ENCODE measurements at places on chromosomes 2 and 18.

GRCh38 chr2:68909793-68910674, 38.8 kb upstream of the BMP10 start:
- DNase-seq: peak; percentile 72

DNA sequence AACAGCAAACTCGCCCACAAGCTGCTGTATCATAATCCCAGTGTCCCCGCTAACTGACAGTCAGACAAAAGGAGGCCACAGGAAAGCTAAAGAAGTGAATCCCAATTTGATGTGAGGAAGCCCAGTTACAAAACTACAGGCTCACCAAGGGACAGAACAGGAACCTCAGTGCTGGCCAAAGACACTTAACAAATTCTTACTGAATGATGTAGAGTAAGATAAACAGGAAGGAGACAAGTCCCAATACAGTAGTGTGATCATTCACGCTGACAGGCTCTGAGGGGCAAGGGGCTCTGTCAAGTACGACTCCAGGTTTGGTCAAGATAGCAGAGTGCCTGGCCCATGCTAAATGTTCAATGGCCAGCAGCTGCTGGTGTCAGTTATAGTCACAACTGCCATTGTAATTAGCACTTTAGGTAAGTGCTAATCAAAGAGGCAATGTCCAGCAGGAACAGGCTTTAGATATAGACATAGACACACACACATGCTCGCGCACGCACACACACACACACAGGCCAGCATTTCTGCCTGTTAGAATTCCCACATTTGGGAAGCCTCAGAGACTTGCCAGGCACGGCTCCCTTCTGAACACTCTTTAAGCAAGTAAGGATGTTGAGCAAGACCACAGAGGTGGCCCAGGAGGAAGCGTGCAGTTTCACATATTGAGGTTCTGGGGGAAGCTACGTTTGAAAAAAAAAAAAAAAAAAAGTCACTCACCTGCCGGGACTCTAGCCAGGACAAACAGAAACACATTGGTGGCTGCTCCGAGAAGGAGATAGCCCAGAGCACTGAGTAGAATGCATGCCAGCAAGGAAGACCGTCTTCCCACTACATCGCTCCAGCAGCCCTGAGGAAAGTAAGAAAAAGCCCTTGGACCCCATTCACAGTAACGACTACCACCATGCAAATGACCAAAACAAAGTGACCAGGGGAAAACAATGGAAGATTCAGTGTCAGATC, 35.4 kb upstream of the TMEM182 start:
- no peak for DNase-seq

DNA sequence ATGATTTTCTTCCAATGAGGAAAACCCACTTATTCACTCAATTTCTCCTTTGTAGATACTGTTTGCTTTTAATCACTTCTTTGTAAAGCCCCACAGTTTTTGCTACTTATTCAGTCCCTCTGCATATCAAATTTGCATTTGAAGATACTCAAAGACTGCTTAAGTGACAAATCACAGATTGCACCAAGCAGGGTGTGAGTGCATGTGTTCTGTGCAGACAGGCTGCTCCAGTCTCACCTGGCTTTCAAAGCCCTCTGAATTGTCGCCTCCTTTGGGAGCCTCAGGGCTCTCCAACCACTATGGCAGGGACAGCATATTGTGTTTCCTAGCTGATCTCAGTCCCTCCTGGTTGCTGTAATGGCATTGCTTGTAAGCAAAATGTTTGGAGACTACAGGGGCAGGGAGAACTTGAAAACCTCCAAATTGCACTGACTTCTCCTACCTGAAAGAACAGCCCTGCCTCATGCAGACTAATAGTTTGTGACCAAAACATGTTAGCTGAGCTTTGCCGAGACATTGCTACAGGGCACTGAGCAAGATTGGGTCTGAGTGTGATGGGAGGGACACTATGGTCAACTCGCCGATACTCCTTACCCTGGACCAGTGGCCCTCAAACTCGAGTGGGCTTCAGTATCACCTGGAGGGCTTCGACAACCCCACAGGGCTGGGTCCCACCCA, 96.8 kb downstream of the POLE4 start:
- no peak for DNase-seq

DNA sequence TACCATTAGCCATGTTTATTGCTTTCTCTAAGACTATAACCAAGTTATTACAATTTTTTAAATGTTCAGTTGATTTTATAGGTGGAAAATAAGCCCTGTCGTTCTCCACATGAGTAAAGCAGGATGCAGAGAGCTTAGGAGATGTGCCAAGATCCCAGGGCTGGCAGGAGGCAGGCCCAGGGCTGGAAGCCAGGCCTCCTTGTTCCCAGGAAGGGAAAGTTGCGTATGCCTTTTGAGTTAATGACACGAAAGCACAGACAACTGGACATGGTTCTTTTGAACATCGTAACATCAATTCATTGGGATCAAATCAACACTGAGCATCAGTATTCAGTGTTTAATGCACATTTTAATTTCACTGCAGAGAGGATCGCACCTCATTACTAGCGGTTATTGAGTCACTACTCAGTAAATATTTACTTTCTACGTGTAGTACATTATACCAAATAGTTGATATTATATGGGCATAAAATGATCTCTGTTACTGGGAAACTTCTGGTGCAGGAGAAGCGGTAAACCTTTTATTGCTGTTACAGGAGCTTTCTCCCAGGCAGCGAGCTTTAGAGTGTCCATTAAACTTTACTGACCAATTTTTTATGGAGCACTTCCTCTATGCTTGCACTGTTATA, 60.0 kb downstream of the RNF144A start:
- DNase-seq: peak; percentile 84

DNA sequence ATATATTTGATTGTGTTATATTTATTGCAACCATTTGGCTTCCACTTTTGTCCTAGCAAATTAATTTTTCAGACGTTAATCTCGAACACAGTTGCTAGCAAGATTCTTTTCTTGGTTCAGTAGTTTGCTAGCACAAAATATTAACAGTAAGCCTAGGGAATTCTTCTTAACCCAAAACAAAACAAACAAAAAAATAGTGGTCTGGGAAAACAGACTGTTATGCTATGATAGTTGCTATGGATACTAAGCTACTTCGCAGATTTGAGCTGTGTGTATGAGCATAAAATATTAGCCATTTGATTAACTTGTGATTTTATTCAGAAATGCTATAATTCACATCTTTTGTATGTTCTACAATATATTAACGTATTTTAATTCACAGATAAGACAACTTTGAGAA, 541.5 kb upstream of the NETO1 start:
- DNase-seq: no peak

DNA sequence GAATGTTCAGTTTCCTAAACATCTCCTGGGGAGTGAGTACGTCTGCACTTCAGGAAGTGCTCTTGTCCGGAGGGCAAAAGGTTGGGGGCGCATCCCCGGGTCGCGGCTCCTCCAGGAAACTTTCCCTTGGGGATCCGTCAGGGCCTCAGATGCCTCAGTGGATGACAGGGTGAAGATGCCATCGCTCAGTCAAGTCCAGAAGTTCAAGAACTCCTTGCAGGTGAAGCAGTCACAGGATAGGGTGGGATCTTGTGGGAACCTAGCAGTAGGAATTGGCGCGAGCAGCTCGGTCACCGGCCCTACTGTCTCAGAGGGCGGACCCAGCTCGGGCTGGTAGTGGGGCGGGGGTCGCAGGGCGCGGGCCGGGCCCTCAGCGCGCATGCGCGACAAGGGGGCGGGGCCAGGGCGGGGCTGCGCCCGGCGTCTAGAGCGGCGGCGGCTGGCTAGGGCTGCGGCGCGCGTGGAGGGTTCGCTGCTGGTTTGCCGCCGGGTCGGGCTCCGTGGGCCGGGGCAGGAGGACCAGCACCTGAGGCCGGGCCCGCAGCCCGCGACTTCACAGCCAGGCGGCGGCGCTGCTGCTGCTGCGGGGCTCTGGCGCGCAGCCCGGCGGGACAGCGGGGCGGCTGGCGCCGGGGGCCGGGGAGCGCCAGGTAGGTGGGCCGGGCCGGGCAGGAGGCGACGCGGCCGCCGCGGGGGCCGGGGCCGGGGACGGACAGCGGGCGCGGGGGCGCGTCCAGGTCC, at the start of gene INPP4A:
Gene INPP4A (plus strand): TSS at position 423 of the 741 bp plus-strand sequence. CDS start 75,191 bp downstream, outside the sequence.
- peak; percentile 92 for DNase-seq

- no peak for DNase-seq
These were observed 272.5 kb downstream of the DSEL start for GRCh38 chr18:67243799-67244587.

DNA sequence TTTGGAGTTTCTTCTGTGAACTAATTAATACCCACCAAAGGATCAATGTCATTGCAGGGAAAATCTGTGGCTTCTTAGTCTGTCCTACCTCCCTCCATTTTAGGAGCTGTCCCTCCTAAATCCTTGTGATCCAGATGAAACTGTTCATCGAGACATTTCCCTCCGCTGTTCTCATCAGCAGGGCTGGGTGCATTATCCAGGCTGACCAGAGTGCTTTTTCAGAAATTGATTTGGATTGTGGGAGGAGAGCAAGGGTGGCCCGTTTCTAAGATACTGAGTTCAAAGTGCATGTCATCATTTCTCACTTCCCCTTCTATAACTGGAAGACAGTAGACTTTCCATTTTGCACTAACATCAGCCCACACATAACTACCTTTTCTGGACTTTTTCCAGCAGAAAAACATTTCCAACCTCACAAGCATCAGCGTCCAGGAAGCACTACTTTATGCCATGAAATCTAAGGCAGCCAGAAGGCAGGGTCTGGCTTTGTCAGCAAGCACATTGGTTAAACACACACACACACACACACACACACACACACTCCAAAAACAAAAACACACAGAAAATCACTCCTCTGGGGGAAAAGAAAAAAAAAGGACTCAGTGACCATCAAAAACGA, 94.1 kb downstream of the ANKRD44 start:
- no peak for DNase-seq

DNA sequence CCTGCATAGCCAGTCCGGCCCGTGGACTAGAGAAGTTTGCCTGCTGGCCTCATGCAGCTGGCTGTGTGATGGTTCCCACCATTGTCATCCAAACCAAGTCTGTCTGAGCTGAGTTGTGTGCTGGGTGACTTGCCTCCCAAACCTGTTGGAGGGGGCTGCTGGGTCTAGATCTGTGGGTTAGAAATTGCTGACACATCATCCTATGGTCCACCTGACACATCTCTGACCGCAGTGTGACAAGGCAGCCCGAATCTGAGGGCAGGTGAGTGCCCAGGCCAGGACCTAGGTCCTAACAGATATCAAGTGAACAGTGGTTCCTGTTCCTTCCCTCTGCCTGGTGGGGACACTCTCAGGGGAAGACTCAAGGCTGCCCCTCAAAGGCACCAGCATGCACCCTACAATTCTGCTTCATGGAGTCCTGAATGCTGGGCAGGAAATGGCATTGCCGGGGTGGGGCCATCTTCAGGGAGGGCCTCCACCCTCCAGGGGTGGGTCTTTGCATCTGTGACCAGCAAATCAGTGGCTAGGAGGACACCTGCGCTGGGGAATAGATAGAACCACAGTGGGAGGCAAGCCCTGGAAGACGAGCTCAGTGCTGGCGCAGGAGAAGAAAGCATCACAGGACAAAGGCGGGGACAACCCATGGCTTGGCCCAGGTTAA, 117.9 kb upstream of the ID2 start:
- peak; percentile 32 for DNase-seq

- DNase-seq: no peak
These were observed 21.6 kb downstream of the SESTD1 start for GRCh38 chr2:179243046-179243445.

DNA sequence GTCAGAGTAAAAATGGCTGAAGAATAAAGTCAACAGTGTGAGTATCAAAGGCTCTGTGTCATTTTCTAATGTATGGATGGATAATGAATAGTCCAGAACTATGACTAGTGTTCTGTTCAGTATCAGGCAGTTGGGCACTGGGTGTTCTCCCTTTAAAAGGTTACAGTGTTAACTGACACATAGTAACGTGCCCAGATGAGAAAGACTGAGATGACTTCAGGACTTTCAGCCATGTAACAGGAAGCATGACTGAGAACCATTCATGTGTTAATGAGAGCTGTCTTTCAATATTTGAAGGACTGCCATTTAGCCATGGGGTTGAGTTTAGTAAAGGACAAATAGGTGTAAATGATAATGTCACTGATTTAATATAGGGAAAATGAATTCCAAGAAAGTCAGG, 187.1 kb downstream of the GULP1 start:
- DNase-seq: no peak

DNA sequence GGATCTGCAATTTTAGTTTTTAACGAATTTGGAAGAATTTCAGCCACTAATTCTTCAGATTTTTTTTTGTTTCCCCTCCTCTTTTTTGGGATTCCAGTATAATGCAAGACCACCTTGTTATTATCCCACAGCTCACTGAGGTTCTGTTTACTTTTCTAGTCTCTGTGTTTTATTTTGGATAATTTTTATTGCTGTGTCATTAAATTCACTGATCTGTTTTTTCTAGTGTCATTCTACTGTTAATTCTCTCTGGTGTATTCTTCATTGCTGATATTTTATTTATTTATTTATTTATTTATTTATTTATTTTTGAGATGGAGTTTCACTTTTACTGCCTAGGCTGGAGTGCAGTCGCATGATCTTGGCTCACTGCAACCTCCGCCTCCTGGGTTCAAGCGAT, 32.2 kb downstream of the UBR3 start:
- DNase-seq: no peak

DNA sequence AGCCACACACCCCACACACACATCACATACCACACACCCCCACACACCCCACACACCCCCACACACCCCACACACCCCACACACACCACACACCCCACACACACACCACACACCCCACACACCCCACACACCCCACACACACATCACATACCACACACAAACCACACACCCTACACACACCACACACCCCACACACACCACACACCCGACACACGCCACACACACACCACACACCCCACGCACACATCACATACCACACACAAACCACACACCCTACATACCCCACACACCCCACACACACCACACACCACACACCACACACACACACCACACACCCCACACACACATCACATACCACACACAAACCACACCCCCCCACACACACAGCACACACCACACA, 22.4 kb downstream of the TWIST2 start:
- no peak for DNase-seq

DNA sequence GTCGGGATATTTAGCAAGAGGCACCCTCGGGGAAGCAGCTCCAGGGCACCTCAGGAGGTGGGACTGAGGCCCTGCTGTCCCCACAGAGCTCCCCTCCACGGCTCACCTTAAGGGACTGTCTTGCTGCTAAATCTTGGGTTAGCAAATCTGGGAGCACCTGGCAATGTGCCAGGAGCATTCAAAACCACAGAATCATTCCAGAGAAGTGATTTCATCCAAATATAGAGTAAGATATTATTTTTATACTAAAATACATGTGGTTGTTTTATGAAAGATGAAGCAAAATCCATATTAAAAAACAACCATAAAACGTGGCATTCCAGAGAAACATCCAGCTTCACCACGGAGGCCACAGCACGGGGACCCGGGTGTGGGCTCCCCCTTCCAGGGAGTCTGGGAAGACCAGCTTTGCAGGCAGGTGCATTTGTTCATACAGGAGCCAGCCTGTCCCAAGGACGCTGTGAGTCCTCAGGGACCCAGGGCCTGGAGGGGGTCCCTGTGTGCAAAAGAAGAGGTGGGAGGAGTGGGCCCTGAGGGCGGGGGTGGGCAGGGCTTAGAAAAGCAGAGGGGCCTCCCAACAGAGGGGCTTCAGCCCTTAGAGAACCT, 16.3 kb downstream of the HS1BP3 start:
- DNase-seq: peak; percentile 65
